Esophagus mucosa (tissue), 1 donor: ENCODE measurements at places on chromosomes 2 and 18. TPM values are rescaled to one million over a fixed set of nuclear protein-coding genes. Genes with fewer than 3 reads are reported as not detected.
A peak's percentile ranks its signal among the peaks of the same experiment; 100 is the strongest.

DNA sequence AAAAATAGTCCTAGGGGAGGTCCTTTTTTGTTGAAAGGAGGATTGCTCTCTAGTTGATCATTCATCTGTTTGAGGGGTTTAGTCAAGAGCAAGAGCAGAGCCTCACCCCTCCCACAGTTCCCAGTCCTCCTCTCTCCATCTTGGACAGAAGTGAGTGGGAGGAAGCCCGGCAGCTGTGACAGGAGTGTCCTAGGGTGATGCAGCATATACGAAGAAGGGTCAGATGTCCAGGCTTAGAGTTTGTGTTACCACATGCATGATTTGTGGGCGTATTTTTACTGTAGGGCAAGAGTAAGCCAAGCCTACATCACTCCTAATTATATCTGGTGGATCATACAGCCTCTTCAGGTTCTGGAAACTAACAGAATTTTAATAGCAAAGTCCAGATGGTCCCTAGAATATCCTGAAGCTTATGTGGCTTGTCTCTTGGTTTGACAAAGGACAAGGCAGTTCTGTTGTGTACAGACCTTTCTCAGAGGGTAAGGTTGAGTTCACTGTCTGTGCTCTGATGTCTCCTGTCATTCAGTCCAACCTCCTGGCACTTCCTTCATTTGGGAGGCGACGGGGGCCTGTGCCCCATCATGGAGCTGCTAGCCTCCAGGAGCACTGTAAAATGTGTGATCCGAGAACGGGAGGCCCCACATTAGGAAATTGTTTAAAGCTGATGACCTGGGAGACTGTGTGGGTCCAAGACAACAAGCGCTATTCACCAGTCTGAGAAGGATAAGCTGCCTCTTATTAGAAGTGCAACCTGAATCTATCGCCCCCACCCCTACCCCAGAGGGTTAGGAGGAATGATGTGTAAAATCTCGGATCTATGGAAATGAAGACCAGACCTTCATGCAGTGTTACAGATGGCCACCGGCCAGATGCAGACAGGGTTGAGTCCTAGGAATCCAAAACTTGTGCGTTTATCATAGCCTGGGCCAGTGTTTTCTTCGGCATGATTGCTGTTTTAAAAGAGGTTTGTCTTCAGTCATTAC lies 6.9 kb downstream of the CEP68 start:
- no peak for ATAC-seq

DNA sequence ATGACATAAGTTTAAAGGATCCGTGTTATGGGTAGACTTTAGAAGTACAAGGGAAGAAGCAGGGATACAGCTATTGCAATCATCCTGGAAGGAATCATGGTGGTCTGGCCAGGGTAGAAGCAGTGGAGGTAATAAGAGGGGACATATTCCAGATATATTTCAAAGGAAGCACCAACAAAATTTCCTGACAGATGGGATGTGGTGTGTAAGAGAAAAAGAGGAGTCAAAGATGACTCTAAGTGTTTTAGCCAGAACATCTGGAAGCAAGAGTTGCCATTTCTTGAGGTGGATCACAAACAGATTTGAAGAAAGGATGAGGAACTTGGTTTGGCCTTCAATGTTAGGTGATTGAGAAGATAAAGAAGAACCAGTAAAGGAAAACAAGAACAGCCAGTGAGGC lies 133.1 kb upstream of the CTAGE1 start:
- ATAC-seq, result no peak

DNA sequence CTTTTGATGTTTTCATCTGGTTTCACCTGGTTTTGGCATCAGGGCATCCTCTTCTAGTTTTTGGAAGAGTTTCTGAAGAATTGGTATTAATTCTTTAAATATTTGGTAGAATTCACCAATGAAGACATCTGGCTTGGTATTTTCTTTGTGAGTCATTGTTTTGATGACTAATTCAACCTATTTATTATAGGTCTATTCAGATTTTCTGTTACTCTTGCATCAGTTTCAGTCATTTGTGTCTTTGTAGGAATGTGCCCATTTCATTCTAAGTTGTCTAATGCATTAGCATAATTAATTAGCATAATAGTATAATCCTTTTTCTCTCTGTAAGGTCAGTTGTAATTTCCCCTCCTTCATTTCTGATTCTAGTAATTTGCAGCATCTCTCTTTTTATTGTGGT lies 8.0 kb downstream of the GNLY start:
- ATAC-seq, result no peak

- ATAC-seq, result no peak
Measured at GRCh38 chr2:70050631-70051425, 36.4 kb upstream of the PCBP1 start.

GRCh38 chr18:79855147-79855933 lies 57.6 kb downstream of the KCNG2 start:
- ATAC-seq, result peak; percentile 22

GRCh38 chr18:61845197-61845596 lies 47.6 kb downstream of the RNF152 start:
- no peak for ATAC-seq

- no peak for ATAC-seq
Measured at GRCh38 chr18:3966246-3966641, 488.9 kb downstream of the DLGAP1 start.

DNA sequence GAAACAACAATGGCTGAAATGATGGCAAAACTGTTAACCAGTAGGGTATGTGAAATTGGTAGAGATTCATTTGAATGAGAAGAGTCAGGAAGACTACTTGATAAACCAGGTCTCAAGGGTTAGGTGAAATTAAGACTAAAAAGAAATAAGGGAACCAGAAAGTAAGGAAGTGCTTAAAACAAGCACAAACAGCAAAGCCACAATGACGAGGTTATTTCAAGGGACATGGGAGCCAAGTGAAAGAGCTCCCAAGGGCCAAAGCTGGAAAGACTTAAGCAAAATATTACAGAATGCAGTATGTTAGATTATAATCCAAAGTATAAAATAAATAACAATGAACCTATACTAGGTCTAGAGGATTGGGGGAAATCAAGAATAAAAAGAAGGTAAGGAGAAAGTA lies 19.3 kb upstream of the CD302 start:
- no peak for ATAC-seq

Gene CYP26B1
- 1.9 TPM for total RNA-seq

Gene TBR1
- total RNA-seq, result not detected

Gene FAP
- total RNA-seq, result 1.3 TPM

Gene HOXD11
- not detected for total RNA-seq

Gene SCG2
- total RNA-seq, result 0.12 TPM
